Tibial nerve (tissue), 4 donors: ENCODE measurements at places on chromosomes 12 and 14. TPM values are rescaled to one million over a fixed set of nuclear protein-coding genes. Genes with fewer than 3 reads are reported as not detected.

Gene PKP2
- 44.7 TPM for total RNA-seq

Gene ACOT6
- not detected for total RNA-seq

Gene WASHC3
- total RNA-seq, result 99.4 TPM

Gene GARIN6
- not detected for total RNA-seq

Gene SLC16A7
- total RNA-seq, result 16.0 TPM

Gene RNU6-7
- not detected for total RNA-seq

Gene ESPL1
- total RNA-seq, result 2.2 TPM

Gene GPD1
- total RNA-seq, result 274 TPM

Gene CPM
- 117 TPM for total RNA-seq

Gene UNC79
- total RNA-seq, result 0.21 TPM

Gene CLEC9A
- not detected for total RNA-seq

Gene HOXC9
- 4.4 TPM for total RNA-seq

Gene CD163L1
- total RNA-seq, result 2.0 TPM

Gene TMX1
- total RNA-seq, result 19.4 TPM

Gene CELA1
- total RNA-seq, result not detected

Gene FAM181A
- total RNA-seq, result not detected

Gene IL23A
- not detected for total RNA-seq

Gene CLEC2B
- 17.8 TPM for total RNA-seq

Gene FOS
- total RNA-seq, result 573 TPM

Gene SOAT2
- total RNA-seq, result 0.78 TPM

Gene CCDC175
- total RNA-seq, result not detected

Gene CARMIL3
- total RNA-seq, result 0.60 TPM

Gene ALDH6A1
- total RNA-seq, result 73.0 TPM

Gene PTMS
- 112 TPM for total RNA-seq

Gene ACOT4
- total RNA-seq, result 2.6 TPM

Gene CLEC4C
- total RNA-seq, result not detected

Gene LMNTD1
- not detected for total RNA-seq

Gene LRTM2
- total RNA-seq, result not detected

Gene RHNO1
- 5.4 TPM for total RNA-seq

Gene PPFIA2
- total RNA-seq, result 20.3 TPM

Gene OTX2
- not detected for total RNA-seq

Gene PIP4P1
- 29.6 TPM for total RNA-seq

Gene PLEKHD1
- not detected for total RNA-seq

Gene HCAR2
- total RNA-seq, result 6.3 TPM

Gene GLT1D1
- total RNA-seq, result not detected

Gene ACVRL1
- 70.5 TPM for total RNA-seq

Gene GLIPR1L2
- total RNA-seq, result 1.5 TPM

Gene HNRNPA1
- 450 TPM for total RNA-seq

Gene TAS2R7
- total RNA-seq, result not detected

Gene C12orf50
- not detected for total RNA-seq

Gene LRRC10
- total RNA-seq, result not detected

Gene CREBL2
- total RNA-seq, result 39.9 TPM

Gene BAZ2A
- 178 TPM for total RNA-seq

Gene TAS2R14
- 6.3 TPM for total RNA-seq

Gene APOLD1
- 138 TPM for total RNA-seq

Gene SRRM4
- total RNA-seq, result not detected

Gene PTGER2
- total RNA-seq, result 5.9 TPM

Gene CAPZA3
- total RNA-seq, result not detected

Gene CEP128
- total RNA-seq, result 13.9 TPM

Gene SELPLG
- total RNA-seq, result 4.5 TPM

Gene KRT3
- not detected for total RNA-seq

Gene AGAP2
- total RNA-seq, result 3.1 TPM

Gene PIANP
- total RNA-seq, result not detected

Gene SOX5
- 24.0 TPM for total RNA-seq

Gene RPS6KL1
- 20.7 TPM for total RNA-seq
